ENCODE measurements at places on chromosomes 7 and 10.

GRCh38 chr10:97333601-97334369 is 744 bp downstream of the FRAT2 start:
- DNase-seq: peak; percentile 44

- no peak for DNase-seq
Measured at GRCh38 chr7:90797596-90797995, 201.5 kb downstream of the CDK14 start.

DNA sequence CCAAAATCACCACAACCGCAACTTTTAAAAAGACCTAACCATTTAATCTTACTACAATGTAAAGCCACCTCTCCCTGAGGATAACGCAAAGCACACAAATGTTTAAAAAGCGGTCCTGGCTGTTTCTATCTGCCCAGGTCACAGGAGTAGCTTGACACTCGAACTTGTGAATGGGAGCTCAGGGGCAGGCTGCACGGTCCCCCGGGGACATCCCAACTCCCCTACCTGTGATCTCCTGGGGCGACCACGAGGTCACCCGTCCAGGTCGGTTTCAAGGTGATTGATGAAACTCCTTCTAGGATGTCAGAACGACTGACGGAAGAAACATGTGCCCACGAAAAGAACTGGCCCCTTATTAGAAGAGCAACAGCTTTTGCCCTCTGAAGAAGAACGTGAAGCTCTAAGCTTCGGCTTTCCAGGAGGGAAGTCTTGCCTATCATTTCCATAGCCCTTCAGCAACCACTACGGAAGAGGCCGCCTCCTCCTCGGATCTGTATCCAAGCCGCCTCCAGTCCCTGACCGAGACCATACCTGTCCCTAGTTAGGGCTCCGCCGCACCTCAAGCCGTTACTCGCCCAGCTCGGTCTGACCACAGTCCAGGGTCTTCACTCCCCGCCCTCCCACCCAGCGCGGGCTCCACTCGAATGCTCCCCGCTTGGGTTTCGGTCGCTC is 459 bp downstream of the CYCS start:
- peak; percentile 28 for DNase-seq

- no peak for DNase-seq
Measured at GRCh38 chr10:62326176-62326575, 48.0 kb upstream of the ZNF365 start.

DNA sequence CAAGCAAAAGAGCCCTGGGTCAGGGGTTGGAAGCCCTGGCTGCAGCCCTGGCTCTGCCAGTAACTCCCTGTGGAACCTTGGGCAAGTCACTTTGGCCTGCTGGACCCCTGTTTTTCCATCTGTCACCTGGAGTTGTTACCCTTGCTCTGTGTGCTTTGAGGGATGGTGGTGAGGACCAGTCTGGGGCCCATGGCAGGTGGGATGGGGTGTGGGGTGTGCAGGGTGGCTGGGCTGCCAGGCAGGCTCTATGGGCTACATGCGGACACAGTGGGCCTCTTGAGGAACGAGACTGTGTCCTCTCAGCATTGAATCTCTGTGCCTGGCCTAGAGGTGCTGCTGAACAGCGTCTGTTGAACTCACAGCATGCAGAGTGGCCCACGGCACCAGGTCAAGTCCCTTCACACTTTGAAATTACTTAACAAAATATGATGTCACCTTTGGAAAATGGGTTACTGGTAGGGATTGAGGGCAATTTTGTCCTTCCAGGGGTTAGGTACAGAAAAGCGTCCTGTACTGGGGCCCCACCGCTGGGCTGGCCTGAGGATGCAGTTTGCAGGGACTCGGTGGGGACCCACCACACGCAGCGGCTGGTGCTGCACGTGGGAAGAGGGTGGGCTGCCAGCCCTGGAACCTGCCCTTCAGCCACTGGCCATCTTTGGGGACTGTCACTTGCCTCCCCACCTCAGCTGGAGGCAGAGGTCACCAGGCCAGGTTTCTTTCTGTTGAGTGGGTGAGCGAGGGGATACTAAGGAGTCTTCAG is 45.3 kb downstream of the PRF1 start:
- no peak for DNase-seq

GRCh38 chr7:5625938-5626337 is 155.5 kb downstream of the RNF216 start:
- no peak for DNase-seq

- DNase-seq: no peak
Measured at GRCh38 chr10:110405380-110405779, 92.3 kb upstream of the DUSP5 start.

DNA sequence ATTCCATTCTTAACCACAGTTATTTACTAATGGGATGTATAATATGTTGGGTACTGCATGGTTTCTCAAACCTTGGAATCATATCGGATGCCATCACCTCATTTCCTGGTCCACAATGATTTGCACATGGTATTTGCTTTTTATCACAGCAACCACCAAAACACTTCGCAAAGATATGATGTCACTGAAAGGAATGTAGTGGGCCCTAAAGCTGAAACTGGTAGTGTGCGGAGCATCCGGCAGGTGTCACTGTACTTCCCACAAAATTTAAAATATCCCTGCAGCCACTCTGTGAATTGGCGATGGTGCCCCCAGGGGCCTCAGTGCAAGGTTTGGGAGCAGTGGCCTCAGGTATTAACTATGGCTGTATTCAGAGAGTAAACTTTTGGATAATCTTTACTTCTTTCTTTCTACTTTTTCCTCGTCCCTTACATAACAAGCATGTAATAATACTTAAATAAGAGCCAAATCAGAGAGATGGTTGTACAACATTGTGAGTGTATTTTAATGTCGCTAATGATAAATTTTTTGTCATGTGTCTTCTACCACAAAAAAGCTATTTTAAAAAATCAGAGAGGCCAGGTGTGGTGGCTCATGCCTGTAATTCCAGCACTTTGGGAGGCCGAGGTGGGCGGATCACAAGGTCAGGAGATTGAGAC is 66.2 kb downstream of the FAM241B start:
- peak; percentile 20 for DNase-seq

GRCh38 chr10:74282848-74283210 is 131.8 kb downstream of the ADK start:
- no peak for DNase-seq

DNA sequence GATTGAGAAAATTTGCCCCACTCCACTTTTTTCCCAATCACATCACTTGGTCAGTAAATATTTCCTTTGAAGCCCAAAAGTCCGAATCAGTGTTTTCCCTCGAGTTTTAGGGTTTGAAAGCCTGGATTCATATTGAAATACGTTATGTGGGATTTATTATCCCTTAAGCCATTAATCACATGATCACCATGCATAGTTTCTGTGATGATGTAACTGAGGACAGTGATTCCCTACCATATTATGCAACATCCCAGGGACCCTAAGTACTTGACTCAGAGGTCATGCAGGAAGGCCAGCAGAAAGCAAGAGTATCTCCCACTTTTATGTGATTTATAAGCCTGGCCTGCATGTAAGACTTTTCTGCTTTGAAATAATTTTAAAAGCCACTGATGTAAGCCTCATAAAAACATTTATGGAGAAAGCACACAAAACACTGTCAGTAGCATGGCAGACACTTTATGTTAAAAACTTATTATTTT is 630.6 kb upstream of the ZWINT start:
- DNase-seq: no peak

DNA sequence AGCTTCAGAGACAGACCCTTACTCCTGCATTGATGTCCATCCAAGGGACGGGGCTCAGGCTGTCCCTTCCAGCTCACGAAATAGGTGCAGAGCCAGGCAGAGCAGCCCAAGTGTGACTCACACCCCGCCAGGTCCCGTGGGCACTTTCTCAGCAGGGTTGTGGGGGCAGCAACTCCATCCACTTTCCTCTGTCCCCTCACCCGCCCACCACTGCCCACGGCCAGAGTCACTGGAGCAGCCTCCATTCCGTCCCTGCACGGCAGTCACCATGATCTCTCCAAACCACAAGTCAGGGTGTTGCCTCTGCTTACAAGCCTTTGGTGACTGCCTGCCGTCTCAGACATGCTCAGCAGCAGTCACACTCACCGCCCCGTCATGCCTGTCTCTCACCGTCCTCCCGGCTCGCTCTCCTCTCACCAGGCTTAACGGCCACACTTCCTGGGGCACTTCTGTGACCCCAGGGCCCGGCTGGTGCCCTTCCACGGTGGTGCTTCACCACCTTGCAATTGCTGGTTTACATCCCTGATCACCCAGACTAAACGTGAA is 39.3 kb downstream of the CALML3 start:
- DNase-seq: peak; percentile 49
